ENCODE measurements at places on chromosomes 12 and 14. TPM values are rescaled to one million over a fixed set of nuclear protein-coding genes. Genes with fewer than 3 reads are reported as not detected.

The SERPINA3 gene
- 1.3 TPM for total RNA-seq

The PZP gene
- total RNA-seq = not detected

DNA sequence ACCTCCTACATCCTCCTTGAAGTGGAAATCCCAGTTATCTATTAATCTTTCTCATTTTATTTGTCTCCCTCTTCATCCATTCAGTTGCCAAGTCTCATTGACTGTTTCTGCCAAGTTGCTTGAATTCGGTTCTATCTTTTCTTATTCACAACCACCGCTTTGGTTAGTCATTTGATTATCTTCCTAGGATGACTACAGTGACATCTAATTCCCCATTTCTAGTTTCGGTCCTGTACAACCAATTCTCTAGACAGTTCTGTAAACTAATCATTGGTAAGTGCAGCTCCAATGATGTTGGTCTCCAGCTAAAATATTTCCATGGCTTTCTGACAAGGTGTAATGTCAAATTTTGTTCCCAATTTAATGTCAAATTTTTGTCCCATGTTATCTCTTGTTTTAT lies 220.1 kb downstream of the ADAMTS20 start:
- no peak for DNase-seq

GRCh38 chr14:55448141-55448614 lies 7.8 kb upstream of the TBPL2 start:
- no peak for DNase-seq

The KRT6B gene
- total RNA-seq = not detected

The WDHD1 gene
- 25.5 TPM for total RNA-seq

- DNase-seq = no peak
Measured at GRCh38 chr12:104154806-104155205, 16.8 kb upstream of the NFYB start.

- no peak for DNase-seq
Measured at GRCh38 chr12:7695566-7696197, at the start of gene GDF3. Gene GDF3 (minus strand): TSS chr12:7695775. CDS start chr12:7695728, 47 bp downstream.

GRCh38 chr14:35286003-35286600 lies 6.1 kb upstream of the PSMA6 start:
- DNase-seq = no peak

The LUM gene
- total RNA-seq = 4.5 TPM

DNA sequence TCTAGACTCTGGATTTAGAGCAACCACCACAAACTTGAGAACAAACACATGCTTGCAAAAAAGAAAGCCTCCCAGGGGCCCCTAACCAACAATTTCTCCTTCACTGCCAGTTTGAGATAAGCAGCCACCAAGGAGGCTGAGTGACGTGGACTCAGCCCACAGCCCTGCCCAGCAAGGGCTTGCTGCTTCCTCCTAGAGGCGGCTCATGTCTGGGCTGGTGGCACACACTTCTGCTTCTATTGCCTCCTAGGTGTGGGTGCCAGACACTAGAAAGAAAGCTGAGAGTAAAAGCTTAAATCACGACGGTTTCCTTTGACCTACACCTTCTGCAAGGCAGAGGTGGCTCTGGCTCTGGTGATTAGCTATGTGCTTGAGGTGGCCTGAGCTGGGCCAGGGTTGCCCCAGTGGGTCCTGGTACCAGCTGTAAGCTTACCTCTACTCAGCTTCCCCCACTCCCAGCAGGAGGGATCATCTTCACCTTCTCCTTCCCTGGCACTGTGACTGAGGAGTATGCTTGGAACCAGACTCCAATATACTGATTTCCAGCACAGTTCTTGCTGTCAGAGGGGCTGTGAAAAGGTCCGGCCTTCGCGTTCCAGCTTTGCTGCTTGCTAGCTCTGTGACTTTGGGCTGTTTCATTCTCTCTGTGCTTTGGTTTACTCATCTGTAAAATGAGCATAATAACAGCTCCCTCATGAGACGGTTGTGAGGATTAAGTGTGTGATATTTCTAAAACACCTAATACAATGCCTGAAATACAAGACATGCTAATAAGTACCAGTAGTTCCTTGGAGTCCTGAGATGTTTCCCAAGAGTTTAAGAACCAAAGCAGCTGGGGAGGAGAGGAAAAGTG lies 89.7 kb upstream of the PARP11 start:
- DNase-seq = peak; percentile 48

- DNase-seq = no peak
Measured at GRCh38 chr12:126926023-126926594, 1340.9 kb upstream of the TMEM132C start.

The KRT71 gene
- total RNA-seq = 1.5 TPM

The LGR5 gene
- 28.0 TPM for total RNA-seq

GRCh38 chr14:75165586-75166391 lies 10.6 kb downstream of the TMED10 start:
- no peak for DNase-seq

DNA sequence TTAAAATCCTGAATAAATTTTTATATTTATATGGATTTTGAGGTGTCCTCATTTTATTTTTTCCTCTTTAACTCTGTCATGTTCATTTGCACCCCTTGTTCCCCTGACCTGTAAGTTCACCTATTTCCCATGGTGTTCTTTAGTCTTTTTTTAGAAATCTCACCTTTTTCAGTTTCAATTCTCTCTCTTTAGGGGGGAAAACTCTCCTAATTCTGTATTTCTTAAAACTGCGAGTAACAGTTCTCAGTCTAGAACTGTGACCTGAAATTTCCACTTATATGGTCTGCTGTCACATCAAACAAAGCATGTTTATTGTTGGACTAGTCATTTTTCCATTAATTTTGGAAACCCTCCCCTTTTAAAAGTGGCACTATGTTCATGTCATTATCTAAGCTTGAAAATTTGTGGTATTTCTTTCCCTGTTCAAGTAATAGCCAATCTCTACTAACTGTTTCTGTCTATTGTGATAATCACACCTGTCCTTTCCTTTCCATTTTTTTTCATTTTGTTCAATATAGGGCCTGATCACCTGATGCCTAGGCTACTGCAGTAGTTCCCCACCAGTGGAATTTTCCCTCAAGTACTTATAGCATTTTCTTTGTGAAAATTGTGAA lies 14.0 kb upstream of the FBXO33 start:
- DNase-seq = no peak

The CEBPE gene
- total RNA-seq = not detected

The ISM2 gene
- 10.6 TPM for total RNA-seq

- DNase-seq = no peak
Measured at GRCh38 chr12:10771132-10771733, 31.2 kb downstream of the TAS2R7 start.

DNA sequence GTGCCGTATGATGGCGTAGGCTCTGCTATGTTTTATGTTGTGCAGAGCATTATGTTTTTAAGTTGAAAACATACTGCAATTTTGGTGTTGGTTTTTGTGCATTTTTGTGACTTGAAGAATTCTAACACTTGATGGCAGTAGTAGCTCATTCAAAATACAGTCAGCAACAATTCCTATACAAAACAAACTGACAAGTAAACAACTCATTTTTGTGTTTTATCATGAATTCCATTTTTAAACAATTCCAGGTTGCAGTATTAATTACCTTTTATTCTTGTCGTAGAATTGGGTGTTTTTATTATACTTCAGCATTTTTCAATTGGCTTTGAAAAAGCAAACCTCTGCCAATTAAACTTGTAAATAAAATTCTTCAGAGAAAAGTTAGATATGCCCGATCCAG lies 4.1 kb upstream of the CCER1 start:
- DNase-seq = no peak

DNA sequence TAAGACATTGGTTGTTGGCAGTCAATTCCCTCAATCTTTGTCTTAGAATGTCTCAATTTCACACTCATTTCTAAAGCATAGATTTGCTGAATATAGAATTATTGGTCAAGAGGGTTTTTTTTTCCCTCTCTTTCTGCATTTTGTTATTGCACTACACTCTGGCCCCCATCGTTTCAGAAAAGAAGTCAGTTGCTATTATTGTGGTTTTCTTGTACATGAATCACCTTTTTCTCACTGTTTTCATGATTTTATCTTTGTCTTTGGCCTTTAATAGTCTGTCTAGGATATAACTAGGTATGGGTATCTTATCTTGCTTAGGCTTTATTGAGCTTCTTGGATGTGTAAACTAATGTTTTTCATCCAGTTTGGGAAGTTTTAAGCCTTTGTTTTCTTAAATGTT lies 194.3 kb upstream of the DAAM1 start:
- DNase-seq = no peak

The LHX5 gene
- total RNA-seq = 0.30 TPM

- DNase-seq = no peak
Measured at GRCh38 chr12:52151153-52151836, 40.5 kb downstream of the KRT80 start.

DNA sequence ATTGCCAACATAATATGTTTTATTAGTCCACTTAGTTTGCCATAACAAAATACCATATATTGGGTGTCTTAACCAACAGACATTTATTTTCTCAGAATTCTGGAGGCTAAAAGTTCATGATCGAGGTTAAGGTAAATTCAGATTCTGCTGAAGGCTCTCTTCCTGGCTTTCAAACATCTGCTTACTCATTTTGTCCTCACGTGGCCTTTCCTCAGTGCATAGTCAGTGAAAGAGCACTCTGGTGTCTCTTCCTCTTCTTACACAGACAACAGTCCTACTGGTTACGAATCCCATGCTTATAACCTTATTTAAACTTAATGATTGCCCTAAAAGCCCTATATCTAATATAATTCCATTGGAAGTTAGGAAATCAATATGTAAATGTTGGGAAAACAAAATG lies 479.7 kb downstream of the FSCB start:
- DNase-seq = no peak
